ENCODE measurements at places on chromosomes 13 and 19.

DNA sequence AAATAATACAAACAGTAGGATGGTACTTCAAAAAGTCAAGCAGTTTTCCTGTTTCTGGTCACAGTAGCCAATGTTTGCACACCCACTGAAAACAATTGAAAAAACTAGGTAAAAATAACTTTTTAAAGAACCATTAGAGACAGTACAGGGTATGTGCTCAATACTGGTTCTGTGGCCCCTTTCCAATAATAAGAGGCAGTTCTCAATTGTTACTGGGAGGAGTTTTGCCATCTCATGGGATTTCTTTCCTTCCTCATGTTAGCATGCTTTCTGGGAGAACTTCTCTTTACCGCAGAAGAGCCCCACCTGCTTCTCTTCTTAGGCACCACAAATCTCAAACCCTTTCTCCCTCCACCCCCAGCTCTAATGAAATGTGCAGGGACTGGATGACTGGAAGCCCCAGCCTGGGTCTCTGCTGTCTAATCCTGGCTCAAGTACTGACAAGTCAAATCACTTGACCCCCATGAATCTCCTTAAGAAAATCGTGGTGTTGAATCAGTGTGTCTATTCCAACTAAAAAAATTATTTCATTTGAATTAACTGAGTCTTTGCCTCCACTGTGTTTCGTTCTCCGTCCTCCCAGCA is 14.6 kb downstream of the METTL21C start:
- no peak for DNase-seq

DNA sequence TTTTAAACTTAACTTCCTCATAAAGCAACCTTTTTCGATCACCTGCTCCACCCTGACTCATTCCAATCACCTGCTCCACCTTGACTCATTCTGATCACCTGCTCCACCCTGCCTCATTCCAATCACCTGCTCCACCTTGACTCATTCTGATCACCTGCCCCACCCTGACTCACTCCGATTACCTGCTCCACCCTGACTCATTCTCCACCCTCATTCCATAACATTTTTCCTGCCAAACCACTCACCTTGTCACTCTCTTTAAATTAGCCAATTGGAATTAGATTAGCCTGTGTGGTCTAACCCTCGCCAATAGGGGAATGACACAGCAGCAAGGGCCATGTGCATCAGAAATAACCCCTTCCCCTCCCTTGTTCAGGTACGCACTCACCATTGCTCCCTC is 31.9 kb upstream of the ZNF83 start:
- no peak for DNase-seq

GRCh38 chr13:25462301-25463125 is 90.7 kb downstream of the ATP8A2 start:
- DNase-seq: no peak

GRCh38 chr13:97430296-97430695 is 3.7 kb upstream of the RAP2A start:
- no peak for DNase-seq

DNA sequence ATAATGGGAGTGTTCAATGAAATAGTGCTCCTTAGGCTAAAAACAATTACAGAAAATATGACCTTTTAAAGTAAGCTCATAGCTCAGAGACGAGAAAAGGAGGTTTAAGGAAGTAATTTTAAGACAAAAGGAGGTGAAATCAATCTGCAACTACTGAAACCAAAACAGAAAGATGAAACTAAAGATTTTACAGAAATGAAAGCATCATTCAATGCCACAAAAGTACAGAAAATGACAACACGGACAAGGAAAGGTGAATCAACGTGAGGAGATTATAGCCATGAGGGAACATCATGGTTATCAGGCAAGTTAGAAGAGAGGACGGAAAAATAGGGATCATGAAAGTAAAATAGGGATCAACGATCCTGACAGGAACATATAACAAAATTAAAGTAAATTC is 745.2 kb downstream of the PCDH17 start:
- no peak for DNase-seq

- no peak for DNase-seq
Observed at GRCh38 chr13:21228738-21229137, 52.3 kb downstream of the MRPL57 start.
